ENCODE measurements at places on chromosomes 7 and 10.

GRCh38 chr7:30225863-30226613, 58.4 kb upstream of the ZNRF2 start:
- no peak for DNase-seq

GRCh38 chr10:33273295-33274002, 61.0 kb downstream of the NRP1 start:
- no peak for DNase-seq

- DNase-seq: no peak
Observed at GRCh38 chr7:52140851-52141250, 824.2 kb upstream of the COBL start.

GRCh38 chr10:62084451-62084850, 183.0 kb downstream of the ARID5B start:
- no peak for DNase-seq

- DNase-seq: no peak
Observed at GRCh38 chr10:38157270-38157685, 63.1 kb downstream of the ZNF37A start.

DNA sequence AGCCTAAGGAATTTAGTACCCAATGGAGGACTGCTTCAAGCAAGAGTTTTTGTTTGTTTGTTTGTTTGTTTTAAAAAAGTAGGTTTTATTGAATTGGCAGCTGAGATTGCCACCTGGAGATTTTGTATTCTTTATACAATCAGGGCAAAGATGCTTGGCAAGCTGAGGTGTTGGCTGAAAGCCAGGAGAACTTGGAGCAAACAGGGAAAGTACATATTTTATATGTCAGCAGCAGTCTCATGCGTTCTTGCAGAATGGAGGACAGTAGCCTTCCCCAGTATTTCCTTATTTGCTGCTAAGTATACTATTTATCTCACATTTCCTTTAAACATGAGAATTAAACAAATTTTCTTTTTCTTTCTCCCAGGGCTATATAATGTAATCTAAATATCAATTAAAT, 22.6 kb upstream of the ICA1 start:
- DNase-seq: no peak

- DNase-seq: no peak
Observed at GRCh38 chr7:66769833-66770512, 29.4 kb downstream of the RABGEF1 start.

DNA sequence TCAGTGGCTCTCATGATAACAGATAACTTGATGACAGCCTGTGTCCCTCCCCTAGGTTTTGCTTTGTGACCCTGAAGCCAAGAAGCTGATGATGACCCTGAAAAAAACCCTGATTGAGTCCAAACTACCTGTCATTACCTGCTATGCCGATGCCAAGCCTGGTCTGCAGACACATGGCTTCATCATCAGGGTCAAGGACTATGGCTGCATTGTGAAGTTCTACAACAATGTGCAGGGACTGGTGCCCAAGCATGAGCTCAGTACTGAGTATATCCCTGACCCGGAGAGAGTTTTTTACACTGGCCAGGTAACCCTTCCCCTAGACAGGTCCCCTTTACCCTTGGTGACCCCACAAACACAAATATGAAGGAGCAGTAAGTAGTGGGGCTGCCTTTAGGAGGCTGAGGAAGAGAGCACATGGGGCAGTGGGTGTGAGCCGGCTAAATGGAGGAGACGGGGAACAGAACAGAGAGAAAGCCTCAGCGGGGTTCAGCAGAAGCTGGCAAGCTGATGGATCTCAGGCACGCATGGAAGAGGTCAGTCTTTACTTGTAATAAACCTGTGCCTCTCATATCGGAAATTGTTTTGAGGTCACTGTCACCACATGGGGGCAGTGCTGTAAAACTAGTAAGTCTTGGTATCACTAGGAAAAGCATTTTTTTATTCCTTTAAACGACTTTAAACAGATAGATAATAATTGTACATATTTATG, 20.2 kb downstream of the PDCD11 start:
- DNase-seq: peak; percentile 46

GRCh38 chr10:100357059-100357858, 10.2 kb downstream of the SCD start:
- DNase-seq: no peak

- DNase-seq: no peak
Observed at GRCh38 chr7:87452279-87452678, 23.2 kb downstream of the ABCB4 start.

GRCh38 chr7:127949769-127950222, 81.4 kb downstream of the LRRC4 start:
- DNase-seq: no peak

DNA sequence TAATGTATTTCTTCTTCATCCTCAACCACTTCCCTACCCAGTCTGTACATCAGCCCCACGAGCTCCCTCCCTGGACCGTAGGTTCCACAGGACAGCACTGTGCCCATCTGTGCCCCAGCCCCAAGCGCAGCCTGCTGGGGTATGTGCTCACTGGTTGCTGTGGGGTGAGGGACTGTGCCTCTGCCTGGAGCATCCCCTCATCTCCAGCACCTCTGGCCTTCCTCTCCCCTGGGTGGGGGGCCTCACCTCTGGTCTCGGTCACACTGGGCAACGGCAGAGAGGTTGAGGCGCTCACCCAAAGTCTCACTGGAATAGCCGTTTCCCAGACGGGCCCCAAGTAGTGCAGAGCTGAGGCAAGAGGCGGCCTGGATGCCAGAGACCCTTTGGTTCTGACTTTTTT, 1.5 kb upstream of the PRKAR1B start:
- DNase-seq: no peak

DNA sequence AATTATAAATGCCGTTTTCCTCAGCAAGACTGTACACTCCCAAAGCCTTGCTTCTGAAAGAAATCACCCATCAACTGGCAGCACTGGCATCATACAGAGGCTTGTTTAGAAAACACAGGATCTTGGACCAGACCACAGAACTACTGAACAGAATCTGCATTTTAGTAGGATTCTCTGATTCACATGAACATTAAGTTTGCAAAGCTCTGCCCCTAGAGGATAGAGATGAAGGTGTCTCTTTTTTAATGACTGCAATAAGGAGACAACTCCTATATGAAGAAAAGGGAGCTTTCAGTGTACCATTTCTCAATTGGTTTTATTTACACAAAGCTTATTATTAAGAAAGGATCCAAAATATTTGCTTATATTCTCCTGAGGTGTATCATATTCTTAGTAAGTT, 172.7 kb downstream of the AGMO start:
- no peak for DNase-seq

DNA sequence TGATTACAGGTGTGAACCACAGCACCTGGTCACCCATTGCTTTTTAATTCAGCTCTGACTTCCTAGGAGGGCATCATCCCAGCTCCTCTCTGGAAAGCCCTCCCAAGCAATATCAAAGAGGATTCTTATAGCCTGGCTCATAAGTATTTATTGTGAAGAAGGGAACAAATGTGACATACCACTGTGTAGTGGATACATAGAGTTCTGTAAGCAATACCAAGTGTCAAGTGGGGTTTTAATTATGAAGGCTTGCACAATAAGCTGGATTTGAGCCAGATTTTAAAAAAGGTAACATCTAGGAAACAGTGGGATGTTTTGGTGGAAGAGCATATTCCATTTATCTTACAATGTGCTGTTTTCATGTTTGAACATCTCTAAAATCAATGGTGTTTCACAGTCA, 19.0 kb upstream of the PRTFDC1 start:
- DNase-seq: no peak

DNA sequence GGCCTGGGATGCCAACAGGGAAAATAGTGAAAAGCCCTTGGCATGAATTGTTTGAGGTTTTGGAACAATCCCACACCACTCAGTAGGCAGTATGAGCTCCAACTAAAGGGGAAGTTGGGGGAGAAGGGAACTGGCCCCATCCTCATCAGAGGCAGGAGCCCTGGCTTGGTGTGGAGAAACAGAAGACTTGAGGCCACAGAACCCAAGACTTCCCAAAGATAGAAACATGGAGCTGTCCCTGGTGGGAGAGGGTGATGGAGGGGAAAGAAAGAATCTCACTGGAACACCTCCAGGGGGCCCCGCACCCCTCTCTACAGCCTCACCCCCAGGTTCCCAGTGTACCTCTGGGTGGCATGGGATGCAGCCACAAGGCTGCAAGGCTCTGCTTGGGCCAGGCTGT, 85.7 kb downstream of the VSTM4 start:
- no peak for DNase-seq

- no peak for DNase-seq
Observed at GRCh38 chr10:73909540-73910115, 1.3 kb upstream of the PLAU start.

DNA sequence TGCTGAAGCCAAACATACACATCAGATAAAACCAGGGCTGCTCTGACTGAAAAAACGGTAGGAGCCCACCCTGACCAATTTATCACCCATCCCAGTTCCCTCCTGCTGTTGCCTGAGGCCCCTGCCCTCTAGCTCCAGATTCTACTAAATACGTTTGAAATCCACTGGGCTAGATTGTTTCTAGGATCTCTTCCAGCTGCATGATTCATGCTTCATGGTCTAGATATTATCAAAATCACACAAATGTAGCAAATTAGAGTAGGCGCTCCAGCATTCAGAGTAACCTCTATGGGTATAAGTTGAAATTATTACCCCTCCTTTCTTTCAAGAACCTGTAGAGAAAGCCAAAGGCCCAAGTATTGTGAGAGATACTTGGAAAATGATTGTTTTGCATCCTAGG, 151.2 kb upstream of the FAM13C start:
- no peak for DNase-seq

GRCh38 chr7:71184136-71184535, 52.2 kb downstream of the GALNT17 start:
- DNase-seq: no peak

- no peak for DNase-seq
Observed at GRCh38 chr7:30688718-30689221, 6.5 kb upstream of the CRHR2 start.

GRCh38 chr7:129376778-129377700, 57.2 kb upstream of the STRIP2 start:
- no peak for DNase-seq

DNA sequence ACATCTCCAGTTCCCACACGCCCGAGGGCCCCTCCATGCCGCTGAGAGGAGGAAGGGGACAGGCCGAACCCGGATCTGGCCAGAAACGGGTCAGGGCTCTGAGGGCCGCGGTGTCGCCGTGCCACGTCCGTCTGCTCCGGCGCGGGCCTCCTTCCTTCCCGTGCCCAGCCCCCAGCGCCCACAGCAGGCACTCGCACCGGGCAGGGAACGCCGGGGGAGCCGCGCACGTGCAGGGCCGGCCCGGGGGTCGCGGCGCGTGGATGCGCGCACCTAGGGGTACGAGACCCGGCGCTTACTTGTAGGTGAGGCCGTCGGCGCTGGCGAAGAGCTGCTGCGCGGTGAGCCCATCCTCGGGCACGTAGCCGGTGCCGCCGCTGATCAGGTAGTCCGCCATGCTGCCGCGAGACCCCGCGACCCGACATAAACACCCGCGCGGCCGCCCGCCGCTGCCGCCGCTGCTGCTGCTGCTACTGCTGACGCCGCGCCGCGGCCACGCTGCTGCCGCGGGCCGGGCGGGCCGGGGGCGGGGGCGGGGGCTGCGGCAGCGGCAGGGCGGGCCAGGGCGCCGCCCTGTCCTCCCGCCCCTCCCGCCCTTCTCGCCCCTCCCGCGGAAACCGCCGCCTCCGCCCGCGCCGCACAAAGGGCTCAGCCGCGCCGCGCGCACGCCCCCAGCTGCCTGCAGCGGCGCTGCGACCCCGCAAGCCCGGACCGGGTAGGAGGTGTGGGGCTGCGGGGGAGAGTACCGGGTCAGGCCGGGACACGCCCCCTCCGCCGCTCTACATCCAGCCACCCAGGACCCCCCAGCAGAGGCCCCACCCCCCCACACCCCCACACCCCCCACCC, 4.1 kb downstream of the IMPDH1 start:
- peak; percentile 53 for DNase-seq

GRCh38 chr7:74306004-74306729, 17.0 kb downstream of the CLIP2 start:
- DNase-seq: no peak

DNA sequence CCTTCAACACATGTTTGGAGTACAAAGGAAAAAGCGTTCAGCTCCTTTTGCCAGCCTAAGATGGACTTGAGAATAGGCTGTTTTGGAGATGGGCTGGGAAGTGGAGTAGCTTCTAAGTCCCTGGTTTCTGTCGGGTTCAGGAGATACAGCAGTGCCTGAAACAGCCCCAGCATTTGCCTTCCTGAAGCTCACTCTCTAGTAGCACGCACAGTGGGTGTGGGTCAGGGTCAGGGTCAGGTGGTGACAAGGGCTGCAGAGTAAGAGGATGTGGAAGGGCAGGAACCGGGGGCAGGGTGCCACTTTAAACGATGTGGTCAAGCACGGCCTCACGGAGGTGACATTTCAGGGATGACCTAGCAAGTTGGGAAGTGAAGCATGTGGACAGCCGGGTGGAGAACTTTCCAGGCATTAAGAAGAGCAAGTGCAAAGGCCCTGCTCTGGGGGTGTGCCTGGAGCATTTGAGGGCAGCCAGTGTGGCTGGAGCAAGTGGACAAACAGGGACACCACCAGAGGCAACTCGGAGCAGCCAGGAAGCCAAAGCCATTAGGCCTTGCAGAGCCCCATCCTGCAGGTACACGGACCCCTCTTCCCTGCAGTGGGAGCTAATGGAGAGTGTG, 382.2 kb upstream of the ZMIZ1 start:
- no peak for DNase-seq

DNA sequence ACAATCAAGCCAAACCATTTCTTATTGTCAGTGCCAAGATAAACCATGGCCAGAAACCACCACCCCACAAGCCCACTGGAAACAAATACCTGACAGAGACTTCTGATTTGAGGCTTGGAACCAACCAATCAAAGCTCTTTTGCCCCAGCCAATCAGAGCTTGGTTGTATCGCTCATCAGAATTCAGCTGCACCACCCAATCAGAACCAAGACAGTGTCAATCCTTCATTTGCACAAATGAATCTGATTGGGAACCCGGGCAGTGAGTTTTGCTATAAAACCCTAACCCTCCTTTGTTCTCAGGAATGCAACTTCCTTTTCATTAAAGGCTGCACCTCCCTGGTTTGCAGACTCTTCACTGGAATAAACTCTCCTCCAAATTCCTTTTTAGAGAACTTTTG, 87.4 kb downstream of the ELAPOR2 start:
- DNase-seq: no peak

- no peak for DNase-seq
Observed at GRCh38 chr10:116669080-116669479, 48.3 kb downstream of the PNLIPRP2 start.

DNA sequence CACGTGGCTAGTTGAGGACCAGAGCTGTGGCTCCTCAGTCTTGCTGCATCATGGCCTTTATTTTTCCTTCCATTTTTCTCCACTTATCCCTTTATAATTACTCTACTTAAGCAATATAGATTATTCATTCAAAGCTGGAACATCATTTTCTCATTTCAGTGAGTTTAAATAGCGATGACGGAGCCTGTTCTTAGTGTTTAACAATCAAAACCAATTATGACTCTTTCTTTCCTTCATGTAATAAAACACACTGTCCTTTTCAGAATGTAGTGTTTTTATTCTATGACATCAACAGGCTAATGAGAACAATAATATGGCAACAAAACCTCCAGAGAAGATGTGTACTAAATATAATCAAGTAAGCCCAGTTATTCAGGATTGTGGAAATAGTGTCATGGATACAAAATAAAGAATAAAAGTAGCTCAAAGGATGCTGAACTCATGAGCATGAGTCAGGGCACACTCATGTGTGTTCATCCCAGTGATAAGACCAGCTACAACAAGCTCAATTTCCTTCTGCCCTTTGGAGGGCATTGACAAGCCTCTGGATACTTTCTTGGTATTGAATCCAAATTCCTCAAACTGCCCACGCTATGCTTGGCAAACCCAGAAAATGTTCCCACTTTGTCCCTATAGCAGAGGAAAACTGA, 188.4 kb downstream of the CYP26A1 start:
- DNase-seq: no peak

All from activated CD4-positive, alpha-beta T cell treated with anti-CD3 and anti-CD28 coated beads, Interleukin-2, amount 50 U/mL, for 48 hours (primary cell).